CD8-positive, alpha-beta T cell (primary cell): ENCODE measurements at places on chromosomes 5 and 9.

GRCh38 chr9:28668158-28668557 lies 1094.9 kb upstream of the C9orf72 start:
- DNase-seq: no peak

DNA sequence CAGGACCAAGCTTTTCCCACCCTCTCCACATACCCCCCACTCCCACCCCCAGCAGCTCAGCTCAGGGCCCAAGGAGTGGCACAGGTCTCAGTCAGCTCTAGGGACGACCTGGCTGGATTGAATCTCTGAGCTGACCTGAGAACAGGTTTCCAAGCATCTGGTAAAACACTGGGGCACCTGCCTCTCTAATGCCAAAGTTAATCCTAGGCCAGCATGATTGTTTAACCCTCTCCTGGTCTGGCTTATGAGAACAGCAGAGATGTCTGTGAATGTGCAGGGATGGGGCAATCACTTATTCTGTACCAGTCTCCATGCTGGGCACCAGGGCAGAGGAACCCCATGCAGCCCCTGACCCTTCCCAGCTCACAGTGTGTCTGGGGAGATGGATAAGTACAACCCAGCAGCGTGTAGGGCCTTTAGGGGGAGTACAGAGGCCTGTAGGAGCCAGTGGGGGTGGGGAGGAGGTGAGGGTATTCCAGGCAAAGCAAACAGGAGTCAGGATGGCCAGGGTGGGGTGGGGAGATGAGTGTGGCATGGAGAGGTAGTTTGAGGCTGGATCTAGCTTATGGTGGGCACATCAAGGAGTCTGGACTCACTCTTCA lies 678 bp upstream of the KIF12 start:
- no peak for DNase-seq

- no peak for DNase-seq
Observed at GRCh38 chr5:55324815-55325418, 17.1 kb downstream of the MTREX start.

GRCh38 chr5:173454361-173454735 lies 126.1 kb upstream of the STC2 start:
- DNase-seq: no peak

DNA sequence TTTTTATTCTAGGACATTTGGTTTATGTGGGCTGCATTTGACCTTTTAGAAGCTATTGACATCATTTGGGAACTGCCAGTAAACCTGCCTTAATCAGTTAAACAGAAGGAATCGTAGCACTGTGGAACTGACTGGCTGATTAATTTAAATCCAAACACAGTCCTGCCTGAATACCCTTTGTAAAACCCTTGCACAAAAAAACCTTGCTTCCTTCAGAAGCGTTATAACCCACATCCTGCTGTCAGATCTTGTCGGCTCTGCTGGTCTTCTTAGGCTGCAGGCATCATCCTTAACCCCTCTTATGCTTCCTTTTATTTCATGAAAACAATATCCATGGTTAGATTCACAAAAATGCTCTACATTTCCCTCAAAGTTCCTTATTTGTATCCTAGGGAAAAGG lies 46.3 kb downstream of the PAM start:
- DNase-seq: peak; percentile 51

DNA sequence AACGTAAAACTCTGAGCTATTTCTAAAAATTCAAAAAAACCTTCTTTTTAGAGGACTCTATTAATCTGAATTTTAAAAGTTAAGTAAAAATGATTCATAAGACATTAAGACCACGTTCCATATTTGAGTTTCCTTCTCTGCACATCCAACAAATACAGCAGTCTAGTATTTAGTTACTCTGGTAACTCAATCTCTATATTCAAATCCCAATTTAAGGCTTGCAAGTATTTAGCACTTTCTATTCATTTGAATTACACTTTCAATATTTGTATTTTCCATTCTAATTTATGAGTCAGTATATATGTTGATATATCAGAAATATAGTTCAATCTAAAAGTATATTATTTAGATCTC lies 17.7 kb downstream of the RFX3 start:
- no peak for DNase-seq

DNA sequence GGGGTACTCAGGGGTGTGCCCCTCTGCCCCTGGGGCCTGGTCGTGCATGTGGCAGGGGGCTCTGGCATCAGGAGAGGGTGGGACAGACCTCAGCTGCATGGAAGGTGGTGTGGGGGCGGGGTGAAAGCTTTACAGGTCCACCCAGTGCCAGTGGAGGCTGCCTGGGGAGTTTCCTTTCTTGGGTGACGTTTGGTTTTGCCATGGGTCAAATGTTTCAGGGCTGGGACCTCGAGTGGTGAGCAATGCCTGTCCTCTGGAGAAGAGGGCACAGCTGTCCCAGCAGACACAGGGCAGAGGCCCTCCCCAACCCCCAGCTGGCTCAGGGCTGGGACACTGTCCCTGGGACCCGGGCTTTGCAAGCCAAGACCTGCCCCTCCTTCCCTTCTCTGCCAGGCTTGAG lies 3.6 kb downstream of the RXRA start:
- DNase-seq: no peak

GRCh38 chr9:95512709-95513095 lies 4.1 kb downstream of the PTCH1 start:
- DNase-seq: no peak

DNA sequence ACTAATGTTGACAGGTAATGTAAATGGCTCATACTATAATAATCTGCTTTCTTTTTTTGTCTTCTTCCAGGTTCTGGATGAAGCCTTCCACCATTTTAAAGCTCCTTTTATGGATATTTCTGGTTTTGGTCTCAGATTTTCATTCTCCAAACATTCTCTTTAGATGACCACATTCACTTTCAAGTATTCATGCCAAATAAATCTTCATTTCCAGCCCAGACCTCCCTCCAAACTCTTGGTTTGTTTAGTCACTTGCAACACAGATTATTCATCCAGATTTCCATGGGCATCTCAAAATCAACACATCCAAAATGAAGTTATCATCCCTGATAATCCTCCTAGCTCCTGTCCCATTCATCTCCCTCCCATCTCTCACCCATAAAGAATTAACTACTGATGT lies 40.3 kb upstream of the SVEP1 start:
- no peak for DNase-seq

DNA sequence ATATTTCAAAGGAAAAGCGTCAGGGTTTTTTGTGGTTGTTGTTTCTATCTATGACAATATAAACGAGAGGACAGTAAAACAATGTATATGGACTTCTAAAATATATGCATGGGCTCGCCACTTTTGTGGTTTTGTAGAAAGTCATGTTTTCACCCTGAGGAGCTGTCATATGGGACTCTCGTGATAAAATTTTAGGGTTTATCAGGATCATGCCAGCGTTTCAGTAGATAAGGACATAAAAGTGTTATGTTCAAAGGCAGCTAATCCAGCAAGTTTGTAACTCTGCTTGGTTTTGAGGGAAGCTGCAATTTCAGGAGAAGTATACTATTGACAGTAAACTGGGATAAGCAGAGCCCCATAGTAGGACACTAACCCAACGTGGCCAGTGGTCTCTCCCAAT lies 120.3 kb downstream of the CDC42SE2 start:
- no peak for DNase-seq

DNA sequence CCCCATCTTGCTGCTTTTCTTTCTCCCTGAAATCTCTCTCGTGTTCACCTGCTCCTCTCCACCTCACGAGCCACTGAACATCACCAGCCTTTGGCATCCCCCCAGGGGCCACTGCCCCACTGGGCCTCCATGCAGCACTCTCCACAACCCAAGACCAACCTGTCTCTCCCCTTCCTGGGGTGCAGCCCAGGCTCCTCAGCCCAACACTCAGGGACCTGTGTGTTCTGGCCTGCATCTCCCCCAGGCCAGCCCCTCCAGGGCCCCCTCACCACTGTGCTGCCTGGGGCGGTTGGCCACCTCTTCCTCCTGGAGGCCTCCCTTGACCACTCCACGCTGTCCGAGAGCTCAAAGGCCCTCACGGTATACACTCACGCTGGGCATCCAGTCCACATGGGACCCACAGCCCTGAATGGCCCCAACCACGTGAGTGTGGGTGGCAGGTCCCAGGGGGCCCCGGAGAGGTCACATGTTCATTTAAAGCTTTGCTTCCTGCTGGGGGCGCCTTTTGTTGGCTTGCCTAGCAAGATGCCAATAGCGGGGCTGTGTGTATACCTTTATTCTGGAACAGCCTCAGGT lies 453 bp upstream of the DOK3 start:
- no peak for DNase-seq

DNA sequence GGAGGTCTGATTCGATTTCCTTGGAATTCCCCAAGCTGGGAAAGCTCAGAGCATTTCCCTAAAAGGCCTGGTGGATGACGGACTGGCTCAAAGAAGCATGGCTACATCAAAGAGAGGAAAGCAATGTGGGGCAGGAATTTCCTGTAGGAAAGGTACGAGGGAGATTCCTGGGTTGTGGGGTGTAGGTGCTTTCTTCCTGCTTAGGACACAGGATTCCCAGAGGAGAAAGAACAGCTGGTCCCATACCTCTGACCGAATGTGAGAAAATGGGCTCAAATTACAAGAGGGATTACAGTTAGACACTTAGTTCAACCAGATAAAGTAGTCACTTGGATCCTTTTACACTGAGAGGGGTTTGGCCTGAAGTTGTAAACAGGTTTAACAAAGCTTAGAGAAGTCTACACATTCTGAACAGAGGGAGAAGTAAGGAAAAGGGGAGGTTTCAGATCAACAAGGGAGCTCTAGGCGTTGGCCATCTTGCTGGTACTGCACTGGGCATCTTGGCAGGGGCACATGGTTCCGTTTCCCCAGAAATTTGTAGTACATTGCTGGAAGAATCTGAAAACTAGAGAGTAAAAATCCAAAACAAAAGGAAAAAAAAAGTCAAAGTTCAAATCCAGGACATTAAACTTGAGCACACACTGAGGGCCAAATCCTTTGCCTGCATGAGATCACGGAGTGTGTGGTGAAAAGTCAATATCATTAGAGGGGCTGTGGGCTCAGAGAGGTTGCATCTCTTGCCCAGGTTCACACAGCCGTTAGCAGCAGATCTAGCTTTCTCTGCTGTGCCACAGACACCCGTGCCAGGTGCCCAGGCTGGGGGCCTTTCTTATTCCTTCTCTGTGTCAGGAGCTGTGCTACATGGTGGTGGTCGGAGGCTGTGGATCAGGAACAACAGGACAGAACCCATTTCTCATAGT lies 171.3 kb downstream of the RGS3 start:
- no peak for DNase-seq

- no peak for DNase-seq
Observed at GRCh38 chr5:153670101-153670500, 179.6 kb downstream of the GRIA1 start.

DNA sequence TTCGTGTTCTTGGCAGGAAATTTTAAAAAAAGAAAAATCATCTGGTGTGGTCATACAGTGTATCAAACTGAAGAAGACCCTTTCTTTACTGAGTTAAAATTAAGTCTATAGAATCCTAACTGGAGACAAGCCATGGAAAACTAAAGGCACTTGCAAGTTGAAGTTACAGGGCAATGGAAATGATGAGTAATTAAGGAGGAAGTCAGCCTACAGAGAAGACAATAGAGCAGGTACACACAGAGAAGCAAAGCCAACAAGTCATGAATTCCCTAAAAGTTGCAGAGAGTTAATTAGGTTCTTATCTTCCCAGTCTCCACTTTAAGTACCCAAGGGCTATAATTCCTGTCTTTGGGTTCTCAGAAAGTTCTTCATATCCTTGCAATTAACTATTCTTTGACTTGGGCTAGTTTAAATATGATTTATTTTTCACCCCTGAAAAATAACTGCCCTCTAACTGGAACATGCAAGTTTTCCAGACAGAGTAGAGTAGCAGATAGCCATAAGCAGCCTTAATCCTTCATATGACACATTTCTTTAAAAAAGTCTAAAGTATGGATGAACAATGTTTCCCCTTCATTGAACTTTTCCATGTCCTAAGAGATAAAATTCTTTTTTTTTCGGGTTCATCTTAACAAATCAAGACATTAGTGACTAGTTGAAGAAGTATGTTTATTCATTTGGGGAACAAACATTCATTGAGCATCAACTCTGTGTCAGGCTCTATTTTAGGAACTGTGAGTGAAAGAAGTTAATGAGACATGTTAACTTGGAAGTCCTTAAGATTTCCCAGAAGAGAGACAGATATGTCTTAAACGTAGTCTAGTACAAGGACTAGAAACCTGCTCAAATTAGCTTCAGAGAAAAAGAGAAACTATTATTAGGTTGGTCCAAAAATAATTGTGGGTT lies 5.2 kb upstream of the ITGA2 start:
- DNase-seq: no peak

- DNase-seq: no peak
Observed at GRCh38 chr5:87653242-87653641, 240.5 kb upstream of the CCNH start.

DNA sequence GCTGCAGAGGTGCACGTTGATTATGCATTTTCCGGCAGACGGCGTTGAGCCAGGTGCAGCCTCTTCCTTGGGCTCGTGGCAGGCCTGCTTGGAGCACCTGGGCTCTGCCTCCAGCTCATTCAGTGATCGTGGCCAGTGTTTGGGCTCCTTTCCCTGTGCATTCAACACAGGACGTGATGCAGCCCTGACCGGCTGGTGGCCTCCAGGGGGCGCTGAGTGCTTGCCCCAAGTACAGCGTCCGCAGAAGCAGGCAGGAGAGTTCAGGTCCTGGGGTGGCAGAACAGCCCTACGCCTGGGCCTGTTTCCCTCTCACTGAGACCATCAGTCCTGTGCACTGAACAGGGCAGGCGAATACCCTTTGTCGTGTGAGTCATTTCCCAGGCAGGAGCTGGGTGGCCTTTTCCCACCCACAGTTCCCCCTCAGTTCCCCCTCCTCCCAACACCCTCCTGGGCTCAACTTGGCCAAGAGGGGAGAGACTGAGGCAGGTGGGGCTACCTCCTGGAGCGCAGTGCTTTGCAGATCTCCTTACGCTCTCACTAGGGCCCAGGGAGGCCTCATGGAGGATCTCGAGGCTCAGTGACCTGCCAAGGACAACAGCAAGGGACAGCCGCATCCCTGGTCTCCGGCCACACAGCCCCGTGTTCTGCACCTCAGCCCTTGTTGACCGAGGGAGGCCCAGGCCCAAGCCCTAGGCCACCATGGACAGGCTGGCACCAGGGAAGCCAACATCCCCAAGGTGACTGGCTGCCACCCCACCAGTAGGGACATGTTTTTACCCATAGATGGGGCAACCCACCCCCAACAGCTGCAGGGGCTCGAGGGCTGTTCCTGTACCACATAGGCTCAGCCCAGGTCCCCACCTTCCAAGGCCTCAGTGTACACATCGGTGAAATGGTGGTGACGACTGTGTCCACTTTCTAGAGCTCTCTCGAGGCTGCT lies 52.9 kb downstream of the LRSAM1 start:
- peak; percentile 83 for DNase-seq
